ENCODE measurements at places on chromosomes 11 and 22.

DNA sequence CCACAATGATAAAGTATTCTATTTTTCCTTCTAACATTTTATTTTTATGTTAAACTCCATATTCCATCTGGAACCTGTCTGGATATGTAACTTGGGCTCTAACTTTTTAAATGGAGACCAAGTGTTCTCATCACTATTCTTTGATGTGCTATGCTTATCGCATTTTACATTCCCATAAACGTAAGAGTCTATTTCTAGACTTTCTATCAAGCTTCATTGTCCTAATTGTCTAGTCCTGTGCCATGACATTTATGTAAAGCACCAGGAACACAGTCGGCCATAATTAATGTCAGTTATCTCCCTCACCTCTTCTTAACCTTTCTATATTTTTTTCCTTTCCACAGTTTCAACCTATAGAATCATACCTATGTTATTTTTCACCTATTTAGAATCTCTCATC is 113.9 kb upstream of the TEAD1 start:
- no peak for DNase-seq

DNA sequence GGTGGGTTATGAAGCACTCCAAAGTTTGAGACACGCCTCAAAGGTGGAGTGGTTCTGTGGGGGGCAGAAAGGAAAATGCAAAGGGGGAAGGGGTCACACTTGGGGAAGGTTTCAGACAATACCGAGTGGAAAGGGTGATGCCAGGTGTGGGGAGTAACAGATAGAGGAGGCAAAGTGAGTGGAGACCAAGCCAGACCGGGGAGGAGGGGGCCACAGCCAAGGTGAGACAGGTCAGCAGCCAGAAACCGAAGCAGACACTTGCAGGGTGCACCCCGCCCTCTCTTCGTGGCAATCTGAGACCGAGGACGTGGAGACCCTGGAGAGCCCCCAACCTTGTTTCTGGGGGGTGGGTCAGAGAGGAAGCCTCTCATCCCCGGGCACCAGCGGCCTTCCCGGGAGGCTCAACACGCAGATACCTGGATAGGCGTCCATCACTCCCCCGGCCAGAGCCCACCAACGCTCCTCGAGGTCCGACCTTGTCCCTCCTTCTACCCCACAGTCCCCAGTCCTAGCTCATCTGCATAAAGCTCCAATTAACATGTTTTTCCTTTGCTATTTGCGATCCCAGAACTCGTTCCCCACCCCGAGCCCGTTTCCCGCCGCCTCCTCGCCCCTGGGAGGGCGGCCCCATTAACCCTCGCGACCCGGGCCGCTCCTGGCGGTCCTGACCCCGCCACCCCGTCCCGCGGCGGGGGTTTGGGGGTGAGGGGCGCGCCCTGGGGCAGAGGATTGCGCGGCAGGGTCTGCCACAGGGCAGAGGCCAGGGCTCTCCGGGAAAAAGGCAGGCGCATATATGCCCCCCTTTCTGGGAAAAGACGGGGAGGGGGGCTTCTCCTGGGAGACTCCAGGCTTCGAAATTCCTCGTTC is 21.8 kb downstream of the RTN4RL2 start:
- DNase-seq, result no peak

- DNase-seq, result no peak
These were observed 44.7 kb upstream of the SERPIND1 start for GRCh38 chr22:20729194-20729593.

- DNase-seq, result no peak
These were observed 155.2 kb downstream of the DCDC1 start for GRCh38 chr11:31214372-31214771.

DNA sequence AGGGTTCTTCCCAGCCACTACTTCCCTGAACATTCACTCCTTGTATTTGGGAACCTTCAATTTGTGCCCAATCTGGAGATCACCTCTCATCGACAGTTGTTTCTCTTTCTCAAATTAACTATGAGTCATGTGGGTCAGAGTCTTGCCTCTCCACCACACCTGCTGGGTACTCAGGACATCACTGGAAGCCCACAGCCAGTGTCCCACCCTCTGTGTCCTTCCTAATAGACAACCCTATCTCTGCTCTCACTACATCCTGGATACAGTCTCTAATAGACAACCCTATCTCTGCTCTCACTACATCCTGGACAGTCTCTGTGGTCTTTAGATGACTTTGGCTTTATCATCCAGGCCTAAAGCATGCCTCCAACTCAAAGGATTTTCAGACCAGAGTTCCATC is 70.1 kb downstream of the ARL14EP start:
- no peak for DNase-seq

GRCh38 chr11:44264761-44265160 is 45.2 kb downstream of the ALX4 start:
- no peak for DNase-seq

DNA sequence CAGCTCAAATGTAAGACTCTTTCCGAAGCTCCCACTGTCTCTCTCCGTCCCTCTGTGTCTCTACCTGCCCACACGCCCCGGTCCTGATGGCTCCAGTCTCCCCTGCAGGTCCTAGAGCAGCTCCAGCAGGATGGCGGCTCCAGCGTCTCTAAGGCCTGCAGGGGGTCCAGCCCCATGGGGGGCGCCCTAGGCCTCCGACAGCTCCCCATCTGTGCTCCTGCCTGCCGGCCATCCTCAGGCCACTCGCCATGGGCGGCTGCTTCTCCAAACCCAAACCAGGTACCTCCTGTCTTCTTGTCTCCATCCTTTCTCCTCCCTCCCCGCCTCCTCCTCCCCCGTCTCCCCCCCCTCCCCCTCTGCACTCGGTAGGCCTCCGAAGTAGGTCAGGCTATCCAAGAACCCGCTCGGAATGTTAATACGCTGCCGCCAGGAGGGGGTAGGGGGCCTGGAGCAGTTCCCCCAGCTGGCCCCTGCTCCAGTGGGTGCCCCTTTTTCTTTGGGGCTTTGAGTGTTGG is 699 bp downstream of the AIFM3 start:
- no peak for DNase-seq

All from progenitor cell of endocrine pancreas (in vitro differentiated cells).